ENCODE measurements at places on chromosomes 7 and 10. TPM values are rescaled to one million over a fixed set of nuclear protein-coding genes. Genes with fewer than 3 reads are reported as not detected.

Gene TAS2R41
- polyA plus RNA-seq = not detected

DNA sequence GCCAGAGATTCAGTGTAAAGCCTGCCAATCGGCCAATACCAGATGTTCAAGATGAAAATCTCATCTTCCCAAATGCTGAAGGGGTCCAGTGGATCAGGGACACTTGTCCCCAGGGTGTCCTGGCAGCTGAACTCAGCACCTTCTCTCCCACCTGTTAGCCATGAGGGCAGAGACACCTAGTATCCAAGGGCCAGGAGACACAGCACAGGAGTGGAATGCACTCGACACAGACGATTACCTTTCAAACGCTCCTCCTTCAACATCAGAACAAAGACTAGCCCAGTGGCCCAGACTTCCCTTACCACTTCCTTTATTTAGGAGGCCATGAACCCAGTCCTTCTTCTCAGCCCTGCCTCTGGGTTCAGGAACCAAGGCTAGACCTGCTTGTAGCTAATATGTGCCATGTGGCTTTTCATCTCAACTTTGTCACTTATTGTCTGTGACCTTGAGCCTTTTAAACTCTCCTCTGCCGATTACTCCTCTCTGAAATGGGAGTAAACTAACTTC is 180.3 kb upstream of the PLXNA4 start:
- H3K4me3 ChIP-seq = no peak overlapping the region
- no peaks in the 10 kb centered on the region for H3K36me3 ChIP-seq

Gene IQUB
- polyA plus RNA-seq = 0.10 TPM

Gene GNGT1
- polyA plus RNA-seq = not detected

DNA sequence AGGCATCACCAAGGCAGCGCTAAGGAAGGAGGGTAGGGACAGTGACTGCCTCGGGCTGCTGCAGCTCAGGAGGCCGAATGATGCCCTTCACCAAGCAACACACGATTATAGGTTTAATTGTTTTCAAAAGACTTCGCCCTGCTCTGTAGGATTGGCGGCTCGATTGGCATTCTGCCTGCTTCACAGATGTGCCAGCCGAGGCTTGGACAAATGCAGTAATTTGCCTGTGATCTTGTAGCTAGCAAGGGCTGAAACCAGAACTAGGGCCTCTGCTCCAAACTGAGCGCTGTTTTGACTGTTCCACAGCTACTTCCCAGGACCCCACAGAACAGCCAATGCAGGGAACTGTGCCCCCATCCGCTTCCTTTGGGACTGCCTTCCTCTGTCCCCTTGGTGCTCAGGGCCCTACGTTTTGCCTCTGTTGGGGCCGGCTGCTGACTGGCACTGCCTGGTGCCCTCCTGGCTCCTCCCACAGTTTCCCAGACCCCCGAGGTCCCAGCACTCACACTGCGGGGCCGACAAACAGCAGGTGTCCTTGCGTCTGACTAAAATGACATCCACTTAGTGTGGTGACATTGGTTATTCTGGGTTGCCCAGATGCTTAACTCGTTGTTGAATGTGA is 62.6 kb upstream of the EN2 start:
- no peaks in the 10 kb centered on the region for H3K4me1 ChIP-seq
- H3K4me3 ChIP-seq = no peak overlapping the region
- H3K27me3 ChIP-seq = peaks cover 9% of the 10 kb centered on the region
- DNase-seq = no peak
- no peaks in the 10 kb centered on the region for H3K36me3 ChIP-seq
- no peak overlapping the region for H3K27ac ChIP-seq
